Activated B cell treated with CpG ODN at 0.5 μM for 24 hours (primary cell): ENCODE measurements at places on chromosomes 5 and 9. TPM values are rescaled to one million over a fixed set of nuclear protein-coding genes. Genes with fewer than 3 reads are reported as not detected.

CPLANE1 gene
- 8.8 and 11.7 TPM in 2 replicates for total RNA-seq

DNA sequence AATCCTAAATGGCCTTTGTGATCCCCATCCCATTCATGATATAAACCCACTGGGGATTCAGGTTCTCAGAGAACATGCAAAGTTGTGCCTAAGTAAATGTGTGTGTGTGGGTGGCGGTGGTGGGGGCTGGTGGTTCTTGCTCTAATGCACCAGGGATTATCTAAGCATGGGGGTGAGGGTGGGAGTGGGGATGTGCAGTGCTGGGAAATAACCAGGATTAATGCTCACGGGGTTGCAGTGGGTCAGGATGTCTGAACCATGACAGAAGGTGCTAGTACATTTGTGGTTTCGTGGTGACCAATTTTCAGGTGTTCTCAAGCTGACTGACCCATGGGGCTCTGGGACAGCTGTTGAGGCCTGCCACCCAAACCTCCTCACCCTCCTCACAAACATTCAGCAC, 101.0 kb downstream of the ZNF608 start:
- no peak for DNase-seq
- peaks cover 66% of the 10 kb centered on the region for H3K4me1 ChIP-seq
- H3K27ac ChIP-seq, result no peak overlapping the region
- H3K36me3 ChIP-seq, result peaks cover 35% of the 10 kb centered on the region

- no peaks in the 10 kb centered on the region for H3K4me1 ChIP-seq
- H3K4me3 ChIP-seq, result no peak overlapping the region
- H3K27me3 ChIP-seq, result no peaks in the 10 kb centered on the region
Measured at GRCh38 chr5:147412561-147412960, 97.3 kb downstream of the DPYSL3 start.

DNA sequence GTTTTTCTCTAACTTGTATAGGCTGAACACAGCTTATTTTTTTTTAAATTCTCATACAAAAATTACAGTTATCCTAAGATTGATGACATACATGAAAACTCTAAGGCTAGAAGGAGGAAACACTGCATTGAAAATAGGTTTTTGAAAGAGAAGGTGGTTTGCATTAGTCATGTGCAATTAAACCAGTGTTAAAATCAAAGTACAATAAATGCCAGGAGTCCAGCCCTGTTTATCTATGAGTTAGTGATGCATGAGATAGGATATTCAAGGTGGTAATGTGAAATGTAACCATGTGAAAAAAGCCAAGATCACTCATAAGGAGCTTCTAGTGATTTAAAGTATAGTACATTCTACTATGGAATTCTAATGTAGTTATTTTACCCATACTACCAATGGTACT, 444.9 kb upstream of the CYLC2 start:
- H3K27me3 ChIP-seq, result no peaks in the 10 kb centered on the region
- no peak for DNase-seq
- no peaks in the 10 kb centered on the region for H3K4me1 ChIP-seq
- no peak overlapping the region for H3K27ac ChIP-seq
- H3K4me3 ChIP-seq, result no peak overlapping the region

GRCh38 chr5:162274679-162275078, 207.1 kb downstream of the GABRG2 start:
- no peaks in the 10 kb centered on the region for H3K4me1 ChIP-seq
- H3K4me3 ChIP-seq, result no peak overlapping the region
- DNase-seq, result no peak
- H3K27ac ChIP-seq, result no peak overlapping the region
- no peaks in the 10 kb centered on the region for H3K36me3 ChIP-seq

GRCh38 chr5:8958602-8959001, 587.3 kb downstream of the SEMA5A start:
- no peaks in the 10 kb centered on the region for H3K27me3 ChIP-seq
- DNase-seq, result no peak
- no peak overlapping the region for H3K27ac ChIP-seq
- H3K4me1 ChIP-seq, result no peaks in the 10 kb centered on the region

- H3K27me3 ChIP-seq, result no peaks in the 10 kb centered on the region
- H3K36me3 ChIP-seq, result no peaks in the 10 kb centered on the region
- no peak overlapping the region for H3K27ac ChIP-seq
- no peak overlapping the region for H3K4me3 ChIP-seq
Measured at GRCh38 chr9:13358128-13358527, 78.6 kb upstream of the MPDZ start.

SH3GL2 gene
- total RNA-seq, result not detected in 2 replicates

LHX2 gene
- not detected in 2 replicates for total RNA-seq

PCDHGA1 gene
- 0.20 and 0.29 TPM in 2 replicates for total RNA-seq

DNA sequence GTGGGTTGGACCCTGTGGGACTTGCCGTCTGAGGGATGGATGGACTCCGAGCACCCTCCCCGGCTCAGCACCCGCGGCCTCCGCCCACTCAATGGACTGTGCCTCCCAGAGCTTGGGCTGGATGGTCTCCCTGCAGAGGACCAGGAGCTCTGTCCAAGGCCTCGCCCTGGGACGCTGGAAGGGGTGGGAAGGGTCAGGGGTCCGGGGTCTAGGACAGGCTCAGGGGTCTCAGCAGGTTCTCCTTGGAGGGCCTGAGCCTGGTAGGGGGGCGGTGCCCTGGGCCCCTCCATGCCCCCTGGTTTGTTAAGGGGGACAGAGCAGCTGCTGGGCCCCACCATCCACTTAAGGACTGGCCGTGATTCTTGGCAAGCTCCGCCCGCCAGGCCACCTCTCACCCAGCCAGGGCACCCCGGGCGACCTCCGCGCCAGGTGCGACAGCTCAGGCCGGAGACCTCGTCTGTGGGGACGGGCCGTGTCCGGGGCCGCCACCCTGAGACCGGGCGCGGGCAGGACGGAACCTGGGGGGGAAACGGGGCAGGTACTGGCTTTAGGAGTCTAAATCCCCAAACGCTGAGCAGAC, 29.2 kb downstream of the EXOC3 start:
- H3K27me3 ChIP-seq, result peaks cover 16% of the 10 kb centered on the region
- H3K36me3 ChIP-seq, result no peaks in the 10 kb centered on the region
- H3K27ac ChIP-seq, result no peak overlapping the region
- no peak for DNase-seq
- H3K4me1 ChIP-seq, result peaks cover 31% of the 10 kb centered on the region

SURF4 gene
- total RNA-seq, result 57.0 and 58.2 TPM in 2 replicates

GARNL3 gene
- 4.0 and 10.4 TPM in 2 replicates for total RNA-seq

- no peaks in the 10 kb centered on the region for H3K36me3 ChIP-seq
- peaks cover 30% of the 10 kb centered on the region for H3K27me3 ChIP-seq
- no peak overlapping the region for H3K4me3 ChIP-seq
- peaks cover 8% of the 10 kb centered on the region for H3K4me1 ChIP-seq
- no peak for DNase-seq
Measured at GRCh38 chr9:134179595-134179917, 15.2 kb upstream of the RNU6ATAC start.

GRCh38 chr9:110842169-110842568, 173.6 kb downstream of the MUSK start:
- no peak for DNase-seq
- H3K4me1 ChIP-seq, result no peaks in the 10 kb centered on the region
- no peaks in the 10 kb centered on the region for H3K27me3 ChIP-seq
- no peak overlapping the region for H3K27ac ChIP-seq

SLC6A3 gene
- total RNA-seq, result 1.4 and 2.0 TPM in 2 replicates

CD14 gene
- total RNA-seq, result 0.54 and 1.2 TPM in 2 replicates

ZCCHC9 gene
- 23.7 and 24.0 TPM in 2 replicates for total RNA-seq

IL13 gene
- total RNA-seq, result 0.27 and 0.75 TPM in 2 replicates

DNA sequence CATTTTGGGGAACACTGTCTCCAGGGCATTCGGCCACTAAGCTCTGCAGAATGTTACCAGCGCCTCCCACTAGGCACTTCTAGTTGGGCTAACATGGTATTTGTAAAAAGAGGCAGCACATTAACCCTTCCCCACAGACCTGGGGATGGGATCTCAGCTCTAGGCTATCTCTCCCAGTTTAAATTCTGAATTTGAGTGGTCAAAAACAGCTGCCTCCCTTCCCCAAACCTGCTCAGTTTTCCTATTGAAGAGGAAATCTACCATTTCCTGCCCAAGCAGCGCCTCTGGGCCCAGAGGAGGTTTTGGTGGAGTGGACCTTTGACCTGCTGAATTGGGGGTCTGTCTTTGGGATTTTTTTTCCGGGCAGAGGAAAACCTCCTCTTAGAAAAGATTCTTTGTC, 53.2 kb downstream of the ENC1 start:
- H3K27me3 ChIP-seq, result peaks cover 21% of the 10 kb centered on the region
- H3K4me1 ChIP-seq, result peaks cover 4% of the 10 kb centered on the region
- H3K36me3 ChIP-seq, result no peaks in the 10 kb centered on the region
- no peak overlapping the region for H3K4me3 ChIP-seq
- DNase-seq, result no peak
- no peak overlapping the region for H3K27ac ChIP-seq

GRCh38 chr5:150384701-150385100, 27.2 kb downstream of the TCOF1 start:
- H3K27ac ChIP-seq, result no peak overlapping the region
- no peaks in the 10 kb centered on the region for H3K27me3 ChIP-seq
- H3K4me3 ChIP-seq, result no peak overlapping the region

AFF4 gene
- total RNA-seq, result 42.7 and 51.8 TPM in 2 replicates

GRCh38 chr9:134187891-134188385, 23.6 kb upstream of the RNU6ATAC start:
- H3K4me1 ChIP-seq, result peaks cover 11% of the 10 kb centered on the region
- H3K27ac ChIP-seq, result no peak overlapping the region
- no peak for DNase-seq
- H3K27me3 ChIP-seq, result peaks cover 11% of the 10 kb centered on the region
- no peaks in the 10 kb centered on the region for H3K36me3 ChIP-seq
- no peak overlapping the region for H3K4me3 ChIP-seq

- H3K36me3 ChIP-seq, result no peaks in the 10 kb centered on the region
- H3K4me3 ChIP-seq, result no peak overlapping the region
- no peaks in the 10 kb centered on the region for H3K4me1 ChIP-seq
- DNase-seq, result no peak
- no peak overlapping the region for H3K27ac ChIP-seq
Measured at GRCh38 chr5:20655211-20655610, 667.2 kb upstream of the CDH18 start.

- peaks cover 2% of the 10 kb centered on the region for H3K4me1 ChIP-seq
- H3K27ac ChIP-seq, result no peak overlapping the region
- peaks cover 8% of the 10 kb centered on the region for H3K36me3 ChIP-seq
- DNase-seq, result no peak
Measured at GRCh38 chr5:170863646-170864045, 1.8 kb downstream of the RANBP17 start.

- H3K27me3 ChIP-seq, result no peaks in the 10 kb centered on the region
- H3K4me1 ChIP-seq, result peaks cover 5% of the 10 kb centered on the region
- DNase-seq, result no peak
- H3K4me3 ChIP-seq, result no peak overlapping the region
- H3K27ac ChIP-seq, result no peak overlapping the region
- peaks cover 16% of the 10 kb centered on the region for H3K36me3 ChIP-seq
Measured at GRCh38 chr5:14775857-14776256, 95.7 kb downstream of the ANKH start.

- no peak overlapping the region for H3K27ac ChIP-seq
- no peak for DNase-seq
- H3K36me3 ChIP-seq, result no peaks in the 10 kb centered on the region
- no peak overlapping the region for H3K4me3 ChIP-seq
- H3K4me1 ChIP-seq, result no peaks in the 10 kb centered on the region
Measured at GRCh38 chr5:31270396-31270795, 76.9 kb downstream of the CDH6 start.

ARHGEF37 gene
- total RNA-seq, result 0.88 and 1.1 TPM in 2 replicates

PCDHAC2 gene
- total RNA-seq, result not detected in 2 replicates

DNA sequence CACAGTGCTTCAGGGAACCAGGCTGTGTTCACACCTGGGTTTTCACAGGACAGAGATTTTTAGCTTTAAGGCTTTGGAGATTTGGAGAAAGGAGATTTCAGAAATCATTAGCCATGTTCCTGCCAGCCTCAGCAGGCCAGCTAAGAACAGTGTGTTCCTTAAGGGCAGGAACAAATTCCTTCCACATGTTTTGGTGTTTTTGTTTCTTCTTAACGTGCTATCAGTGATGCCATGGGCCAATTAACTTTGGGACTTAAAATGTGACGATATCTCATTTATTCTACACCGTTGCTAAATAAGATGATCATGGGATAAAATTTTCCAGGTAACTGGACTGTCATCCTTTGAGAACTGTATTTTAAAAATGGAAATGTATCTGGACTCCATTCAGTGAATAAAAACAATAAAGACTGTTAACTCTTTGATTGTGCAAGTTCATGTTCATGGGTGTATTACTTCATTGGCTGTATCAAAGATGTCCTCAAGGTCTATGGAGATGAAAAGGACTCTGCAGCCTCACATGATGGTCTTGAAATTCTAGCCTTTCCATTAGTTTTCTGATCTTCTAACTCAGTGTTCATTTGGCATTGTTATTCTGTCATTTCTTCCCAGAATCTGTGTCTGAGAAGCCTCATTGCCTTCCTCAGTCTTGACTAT, 72.3 kb downstream of the ZNF366 start:
- no peak overlapping the region for H3K27ac ChIP-seq
- H3K27me3 ChIP-seq, result peaks cover 13% of the 10 kb centered on the region
- DNase-seq, result no peak
- H3K36me3 ChIP-seq, result no peaks in the 10 kb centered on the region

FAM13B gene
- total RNA-seq, result 76.6 and 84.1 TPM in 2 replicates

DNA sequence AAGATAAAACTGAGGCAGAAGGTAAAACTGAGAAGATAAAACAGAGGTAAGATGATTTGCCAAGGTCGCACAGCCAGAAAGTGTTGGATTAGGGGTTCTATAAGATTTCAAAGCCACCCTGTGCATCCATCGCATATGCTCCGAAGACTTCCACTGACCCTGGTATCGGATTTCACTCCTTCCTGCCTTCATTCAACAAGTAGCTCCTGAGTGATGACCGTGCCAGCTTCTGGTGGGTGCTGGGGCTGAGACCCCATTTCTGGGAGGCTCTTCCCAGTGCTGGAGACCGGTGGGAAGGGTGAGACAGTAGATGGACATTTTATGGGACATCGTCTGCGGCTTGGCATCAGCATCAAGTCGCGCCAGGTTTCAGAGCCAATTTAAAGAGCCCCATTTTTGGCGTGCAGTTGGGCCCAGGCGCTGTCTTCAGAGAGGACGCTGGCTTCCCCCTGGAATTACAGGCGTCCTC, 53.7 kb upstream of the DAB2IP start:
- no peak overlapping the region for H3K27ac ChIP-seq
- peaks cover 49% of the 10 kb centered on the region for H3K27me3 ChIP-seq
- H3K4me1 ChIP-seq, result peaks cover 7% of the 10 kb centered on the region
- no peak overlapping the region for H3K4me3 ChIP-seq
- H3K36me3 ChIP-seq, result peaks cover 2% of the 10 kb centered on the region

- H3K36me3 ChIP-seq, result no peaks in the 10 kb centered on the region
- H3K27me3 ChIP-seq, result peaks cover 22% of the 10 kb centered on the region
- no peak overlapping the region for H3K27ac ChIP-seq
- no peak for DNase-seq
- no peaks in the 10 kb centered on the region for H3K4me1 ChIP-seq
- H3K4me3 ChIP-seq, result no peak overlapping the region
Measured at GRCh38 chr5:146193285-146193684, 10.1 kb upstream of the RBM27 start.

GRCh38 chr9:75588808-75589207, 301.7 kb upstream of the PCSK5 start:
- no peak for DNase-seq
- no peaks in the 10 kb centered on the region for H3K36me3 ChIP-seq
